Keratinocyte (primary cell): ENCODE measurements at places on chromosomes 2 and 18. TPM values are rescaled to one million over a fixed set of nuclear protein-coding genes. Genes with fewer than 3 reads are reported as not detected.

The FEV gene
- not detected in 3 replicates for polyA plus RNA-seq

The ELOA2 gene
- not detected in 3 replicates for polyA plus RNA-seq

The WDR12 gene
- polyA plus RNA-seq, result 38.7 to 109 TPM (median 51.4 TPM) in 3 replicates

The NOSTRIN gene
- not detected in 3 replicates for polyA plus RNA-seq

The LDAH gene
- 16.3 to 22.7 TPM (median 18.6 TPM) in 3 replicates for polyA plus RNA-seq

The ITGA4 gene
- polyA plus RNA-seq, result 2.5 to 4.7 TPM (median 4.6 TPM) in 3 replicates

The MPP4 gene
- 0.27 to 0.63 TPM (median 0.42 TPM) in 3 replicates for polyA plus RNA-seq

The RND3 gene
- 73.4 to 298 TPM (median 202 TPM) in 3 replicates for polyA plus RNA-seq

The RAX gene
- polyA plus RNA-seq, result not detected in 3 replicates

- peaks cover 6% of the 10 kb centered on the region for H3K27me3 ChIP-seq
- H3K4me3 ChIP-seq, result peak overlapping the region; percentile 3
- no peak overlapping the region for H3K27ac ChIP-seq
- DNase-seq, result no peak
Measured at GRCh38 chr2:151973901-151974199, 125.0 kb downstream of the CACNB4 start.

GRCh38 chr2:173397539-173397938, 42.9 kb downstream of the CDCA7 start:
- DNase-seq, result no peak
- H3K36me3 ChIP-seq, result no peaks in the 10 kb centered on the region
- no peak overlapping the region for H3K27ac ChIP-seq
- H3K4me1 ChIP-seq, result peaks cover 9% of the 10 kb centered on the region

GRCh38 chr18:2889761-2890192, 43.0 kb downstream of the EMILIN2 start:
- H3K4me1 ChIP-seq, result no peaks in the 10 kb centered on the region
- DNase-seq, result no peak
- H3K4me3 ChIP-seq, result no peak overlapping the region
- H3K27me3 ChIP-seq, result no peaks in the 10 kb centered on the region
- H3K27ac ChIP-seq, result no peak overlapping the region

DNA sequence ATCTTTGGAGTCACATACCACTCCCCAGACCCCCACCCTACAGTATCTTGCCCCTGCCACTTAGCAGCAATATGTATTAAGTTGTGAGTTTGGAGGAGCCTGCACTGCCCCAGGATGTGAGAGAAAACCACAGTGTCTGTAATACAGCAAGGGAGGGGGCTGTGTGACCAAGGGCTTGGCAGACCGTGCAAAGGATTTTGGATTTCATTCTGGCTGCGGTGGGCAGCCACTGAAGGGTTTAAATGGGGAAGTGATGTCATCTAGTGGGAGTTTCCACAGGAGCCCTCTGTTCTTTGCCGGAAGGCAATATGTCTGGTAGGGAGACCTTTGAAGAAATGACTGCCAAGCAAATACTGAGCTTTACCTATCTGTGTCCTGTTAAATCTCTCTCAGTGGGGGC, 202.4 kb downstream of the FHOD3 start:
- no peaks in the 10 kb centered on the region for H3K36me3 ChIP-seq
- no peak for DNase-seq
- H3K27me3 ChIP-seq, result no peaks in the 10 kb centered on the region
- H3K27ac ChIP-seq, result no peak overlapping the region

DNA sequence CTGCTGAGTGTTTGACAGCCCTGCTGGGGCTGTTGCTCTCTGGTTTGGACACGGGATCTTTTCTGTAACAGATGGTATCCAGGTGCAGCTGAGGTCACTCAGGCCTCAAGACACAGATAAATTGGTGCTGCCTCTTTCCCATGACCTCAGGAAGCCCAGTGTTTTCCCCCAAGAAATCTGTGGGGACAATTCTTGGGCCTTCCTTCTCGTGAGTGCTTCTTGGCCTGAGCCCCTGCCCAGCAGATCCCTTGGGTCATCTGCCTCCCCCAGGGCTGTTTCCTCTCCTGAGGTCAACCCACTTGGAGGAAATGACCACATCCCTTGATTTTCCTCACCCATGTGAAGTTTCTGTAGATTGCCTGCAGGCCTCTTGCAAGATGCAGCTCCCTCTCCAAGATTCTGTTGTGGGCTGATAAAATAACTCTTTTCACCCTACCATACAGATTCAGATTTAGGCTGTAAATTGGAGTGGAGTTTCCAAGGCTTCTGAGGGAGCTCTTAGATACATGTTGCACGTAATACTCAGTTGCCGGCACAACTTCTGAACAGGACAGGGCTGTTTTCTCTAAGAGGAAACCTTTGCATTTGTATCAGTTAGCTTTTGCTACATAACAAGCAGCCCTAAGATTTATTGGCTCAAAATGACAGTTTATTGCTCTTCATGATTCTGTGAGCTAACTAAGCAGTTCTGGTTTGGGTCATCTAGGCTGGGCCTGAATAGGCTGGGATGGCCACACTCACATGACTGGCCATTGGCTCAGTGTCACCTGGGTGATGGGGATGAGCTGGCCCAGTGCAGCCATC, 13.1 kb downstream of the ZAP70 start:
- peaks cover 5% of the 10 kb centered on the region for H3K4me1 ChIP-seq
- no peak overlapping the region for H3K27ac ChIP-seq
- no peak overlapping the region for H3K4me3 ChIP-seq
- peaks cover 9% of the 10 kb centered on the region for H3K27me3 ChIP-seq
- no peaks in the 10 kb centered on the region for H3K36me3 ChIP-seq

GRCh38 chr2:241507430-241508239, 749 bp downstream of the STK25 start:
- H3K4me3 ChIP-seq, result peak overlapping the region; percentile 79
- DNase-seq, result no peak
- H3K36me3 ChIP-seq, result no peaks in the 10 kb centered on the region

- H3K4me3 ChIP-seq, result no peak overlapping the region
- H3K4me1 ChIP-seq, result no peaks in the 10 kb centered on the region
- DNase-seq, result no peak
- no peaks in the 10 kb centered on the region for H3K36me3 ChIP-seq
- H3K27me3 ChIP-seq, result no peaks in the 10 kb centered on the region
Measured at GRCh38 chr18:3159830-3160229, 59.9 kb downstream of the MYOM1 start.

DNA sequence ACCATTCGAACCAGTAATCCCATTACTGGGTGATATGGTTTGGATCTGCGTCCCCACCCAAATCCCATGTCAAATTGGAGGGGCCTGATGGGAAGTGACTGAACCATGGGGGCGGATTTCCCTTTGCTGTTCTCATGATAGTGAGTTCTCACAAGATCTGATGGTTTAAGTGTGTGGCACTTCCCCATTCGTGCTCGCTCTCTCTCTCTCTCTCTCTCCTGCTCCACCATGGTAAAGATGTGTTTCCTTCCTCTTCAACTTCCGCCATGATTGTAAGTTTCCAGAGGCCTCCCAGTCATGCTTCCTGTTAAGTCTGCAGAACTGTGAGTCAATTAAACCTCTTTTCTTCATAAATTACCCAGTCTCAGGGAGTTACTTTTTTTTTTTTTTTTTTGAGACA, 62.6 kb downstream of the NBAS start:
- no peaks in the 10 kb centered on the region for H3K27me3 ChIP-seq
- peaks cover 4% of the 10 kb centered on the region for H3K36me3 ChIP-seq
- no peaks in the 10 kb centered on the region for H3K4me1 ChIP-seq
- no peak for DNase-seq
- H3K4me3 ChIP-seq, result no peak overlapping the region

GRCh38 chr2:46299365-46300263, 2.4 kb downstream of the EPAS1 start:
- no peaks in the 10 kb centered on the region for H3K36me3 ChIP-seq
- no peaks in the 10 kb centered on the region for H3K27me3 ChIP-seq
- peaks cover 24% of the 10 kb centered on the region for H3K4me1 ChIP-seq
- peak overlapping the region; percentile 93 for H3K4me3 ChIP-seq

DNA sequence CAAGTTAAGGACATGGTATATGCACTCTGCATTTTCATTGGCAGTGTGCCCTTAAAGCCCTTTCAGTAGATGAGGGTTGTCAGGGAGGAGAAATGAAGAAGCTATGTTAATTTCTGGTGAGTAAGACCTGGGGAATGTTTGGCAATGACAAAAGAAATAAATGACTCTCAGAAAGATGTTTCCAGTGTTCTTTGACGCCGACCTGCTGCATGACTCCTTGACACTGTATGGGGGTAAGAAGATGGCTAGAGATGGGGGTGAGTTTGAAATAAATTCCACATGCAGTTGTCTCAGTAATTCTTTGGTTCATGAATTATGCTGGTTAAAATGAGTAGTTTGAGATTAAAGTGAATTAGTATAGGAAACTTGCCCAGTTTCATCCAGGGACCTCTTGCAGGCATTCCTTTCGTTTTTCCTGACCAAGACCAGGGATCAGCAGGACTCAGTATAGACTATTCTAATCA, 5.9 kb downstream of the CCDC121 start:
- no peak overlapping the region for H3K4me3 ChIP-seq
- H3K27me3 ChIP-seq, result no peaks in the 10 kb centered on the region
- peaks cover 5% of the 10 kb centered on the region for H3K36me3 ChIP-seq
- H3K4me1 ChIP-seq, result peaks cover 30% of the 10 kb centered on the region
- H3K27ac ChIP-seq, result no peak overlapping the region

DNA sequence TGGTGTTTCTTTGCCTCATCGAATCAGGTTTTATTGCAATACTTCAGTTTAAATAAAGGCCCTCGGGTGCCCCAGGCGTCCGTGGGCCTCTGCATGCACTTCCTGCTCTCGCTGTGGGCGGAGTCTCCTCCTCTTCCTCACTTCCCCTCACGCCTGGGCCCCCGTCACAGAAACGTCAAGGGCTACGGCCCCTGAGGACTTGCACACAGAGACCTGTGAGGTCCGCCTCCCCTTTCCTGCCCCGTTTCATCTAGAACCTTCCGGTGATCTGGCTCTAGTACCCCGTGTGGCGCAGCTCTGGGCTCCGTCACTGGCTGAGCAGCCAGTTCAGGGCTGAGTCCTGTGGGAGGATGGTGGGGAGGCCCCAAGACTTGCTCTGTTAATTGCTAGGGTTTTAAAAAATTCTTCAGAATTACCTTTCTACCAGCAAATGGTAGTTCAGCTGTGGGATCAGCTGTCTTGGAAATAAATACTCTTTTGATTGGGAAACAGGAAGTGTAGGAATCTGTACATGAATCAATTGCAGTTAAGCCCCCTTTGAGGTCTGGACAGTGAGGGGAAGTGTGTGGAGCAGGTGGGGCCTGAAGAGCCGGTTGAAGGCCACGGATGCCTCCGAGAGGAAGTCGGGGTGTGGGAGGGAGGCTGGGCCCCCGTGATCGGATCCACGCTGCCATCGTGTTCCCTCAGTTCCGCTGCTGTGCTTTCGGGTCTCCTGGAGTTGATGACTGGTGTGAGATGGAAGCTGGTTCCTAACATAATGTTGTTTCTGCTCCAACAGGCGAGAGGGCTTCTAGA, 10.2 kb downstream of the NFATC1 start:
- no peak for DNase-seq
- H3K27ac ChIP-seq, result no peak overlapping the region
- no peak overlapping the region for H3K4me3 ChIP-seq
- H3K4me1 ChIP-seq, result no peaks in the 10 kb centered on the region
- peaks cover 14% of the 10 kb centered on the region for H3K27me3 ChIP-seq

DNA sequence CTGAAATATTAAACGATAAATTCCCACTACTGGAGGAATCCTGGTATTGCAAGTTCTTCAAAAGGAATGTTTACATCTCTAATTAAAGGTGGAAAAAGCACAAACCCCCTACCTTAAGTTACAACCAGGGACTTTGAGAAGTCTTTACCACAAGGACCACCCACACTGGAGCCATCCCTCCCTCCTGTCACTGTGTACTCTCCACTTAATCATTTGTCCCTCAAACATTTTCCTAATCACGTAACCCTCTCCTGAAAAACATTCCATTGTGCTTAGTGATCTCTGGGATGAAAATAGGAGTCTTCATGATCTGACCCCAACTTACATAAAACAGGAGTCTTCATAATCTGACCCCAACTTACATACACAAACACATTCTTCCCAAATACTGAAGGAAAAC, 85.7 kb downstream of the SUCLG1 start:
- no peak for DNase-seq
- H3K4me3 ChIP-seq, result no peak overlapping the region
- H3K36me3 ChIP-seq, result no peaks in the 10 kb centered on the region
- no peaks in the 10 kb centered on the region for H3K4me1 ChIP-seq
- H3K27me3 ChIP-seq, result no peaks in the 10 kb centered on the region

DNA sequence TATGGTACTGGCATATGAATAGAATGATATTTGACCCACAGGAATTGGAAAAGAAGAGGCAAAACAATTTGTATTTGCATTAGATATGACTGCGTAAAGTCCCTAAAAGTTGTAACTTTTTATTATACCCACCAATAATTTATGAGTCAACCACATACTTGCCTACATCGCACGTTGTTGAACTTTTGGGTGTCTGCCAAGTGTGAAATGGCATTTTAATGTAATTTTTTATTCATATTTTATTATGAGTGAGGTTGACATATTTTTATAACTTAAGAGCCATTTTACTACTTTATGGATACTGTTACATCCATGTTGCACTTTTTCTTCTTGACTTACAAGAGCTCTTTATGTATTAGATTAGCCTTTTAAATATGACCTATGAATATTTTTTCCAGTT, 4.6 kb downstream of the DSC2 start:
- H3K4me1 ChIP-seq, result peaks cover 16% of the 10 kb centered on the region
- no peak for DNase-seq
- no peaks in the 10 kb centered on the region for H3K27me3 ChIP-seq

- no peaks in the 10 kb centered on the region for H3K36me3 ChIP-seq
- H3K27ac ChIP-seq, result no peak overlapping the region
- DNase-seq, result no peak
- H3K27me3 ChIP-seq, result peaks cover 3% of the 10 kb centered on the region
- no peaks in the 10 kb centered on the region for H3K4me1 ChIP-seq
Measured at GRCh38 chr18:35778850-35779627, 193.4 kb upstream of the RMP24 start.

DNA sequence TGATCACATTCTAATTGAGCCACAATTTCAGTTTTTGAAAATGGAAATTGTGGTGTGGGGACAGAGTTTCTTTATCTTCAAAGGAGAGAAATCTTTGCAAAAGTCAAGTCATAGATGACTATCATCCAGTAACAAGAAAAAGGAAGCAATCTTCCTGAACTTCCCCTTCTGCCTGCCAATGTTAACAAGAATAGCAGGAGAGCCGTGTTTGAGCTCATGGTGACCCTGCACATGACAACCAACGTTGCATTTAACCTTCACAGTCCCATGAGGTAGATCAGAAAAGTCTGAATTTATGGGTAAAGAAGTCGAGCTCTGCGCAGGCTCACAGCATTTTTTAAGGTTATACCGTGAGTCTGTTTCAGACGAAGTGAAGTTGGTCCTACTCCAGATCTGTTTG, 454.9 kb downstream of the LPIN1 start:
- no peak overlapping the region for H3K4me3 ChIP-seq
- no peak overlapping the region for H3K27ac ChIP-seq
- H3K27me3 ChIP-seq, result no peaks in the 10 kb centered on the region
- DNase-seq, result no peak
- no peaks in the 10 kb centered on the region for H3K4me1 ChIP-seq

- H3K27ac ChIP-seq, result no peak overlapping the region
- peaks cover 3% of the 10 kb centered on the region for H3K27me3 ChIP-seq
- H3K4me3 ChIP-seq, result no peak overlapping the region
- H3K36me3 ChIP-seq, result no peaks in the 10 kb centered on the region
Measured at GRCh38 chr18:5879479-5879882, 15.8 kb downstream of the TMEM200C start.

DNA sequence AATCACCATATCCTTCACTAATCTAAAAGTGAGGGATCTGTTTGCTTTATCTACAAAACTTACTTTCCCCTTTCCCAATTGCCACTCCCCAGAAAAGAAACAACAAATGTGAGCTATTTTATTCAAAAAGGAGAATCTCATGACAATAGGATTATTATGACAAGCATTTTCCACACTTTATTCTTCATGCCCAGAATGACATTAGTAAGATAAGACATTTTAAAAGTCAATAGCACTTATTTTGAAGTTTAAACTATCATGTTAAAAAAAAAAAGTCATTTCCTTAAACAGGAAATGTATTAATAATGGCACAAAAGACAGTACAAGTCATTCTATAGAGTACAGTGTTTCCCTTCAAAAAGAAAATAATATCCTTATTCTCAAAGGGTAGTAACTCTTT, 58.8 kb upstream of the HNRNPA3 start:
- H3K4me3 ChIP-seq, result no peak overlapping the region
- H3K4me1 ChIP-seq, result peaks cover under 1% of the 10 kb centered on the region
- DNase-seq, result no peak
